ENCODE measurements at places on chromosomes 2 and 18.

DNA sequence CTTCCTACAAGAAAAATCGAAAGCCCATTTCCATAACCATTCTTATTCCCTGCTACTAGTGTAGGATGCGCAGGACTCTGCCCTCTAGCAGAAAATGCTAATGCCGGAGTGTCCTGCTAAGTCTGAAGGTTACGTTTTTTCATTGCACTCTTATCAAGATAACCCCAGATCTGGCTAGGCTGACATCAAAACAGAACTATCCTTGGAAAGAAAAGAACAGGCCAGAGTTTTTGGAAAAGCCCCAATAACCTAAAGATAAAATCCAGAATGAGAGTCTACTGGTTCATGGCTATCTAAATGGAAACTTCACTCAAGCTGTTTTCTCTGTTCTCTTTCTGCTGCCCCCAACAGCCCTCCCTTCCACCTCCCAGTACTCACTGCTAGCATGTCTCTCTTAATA lies 913 bp downstream of the RNF152 start:
- DNase-seq = no peak

- DNase-seq = no peak
These were observed 864 bp upstream of the MYL12A start for GRCh38 chr18:3246635-3247239.

- no peak for DNase-seq
These were observed 251.4 kb downstream of the TCF4 start for GRCh38 chr18:55336438-55337100.

- DNase-seq = no peak
These were observed 73.7 kb upstream of the TGFA start for GRCh38 chr2:70627211-70627898.

DNA sequence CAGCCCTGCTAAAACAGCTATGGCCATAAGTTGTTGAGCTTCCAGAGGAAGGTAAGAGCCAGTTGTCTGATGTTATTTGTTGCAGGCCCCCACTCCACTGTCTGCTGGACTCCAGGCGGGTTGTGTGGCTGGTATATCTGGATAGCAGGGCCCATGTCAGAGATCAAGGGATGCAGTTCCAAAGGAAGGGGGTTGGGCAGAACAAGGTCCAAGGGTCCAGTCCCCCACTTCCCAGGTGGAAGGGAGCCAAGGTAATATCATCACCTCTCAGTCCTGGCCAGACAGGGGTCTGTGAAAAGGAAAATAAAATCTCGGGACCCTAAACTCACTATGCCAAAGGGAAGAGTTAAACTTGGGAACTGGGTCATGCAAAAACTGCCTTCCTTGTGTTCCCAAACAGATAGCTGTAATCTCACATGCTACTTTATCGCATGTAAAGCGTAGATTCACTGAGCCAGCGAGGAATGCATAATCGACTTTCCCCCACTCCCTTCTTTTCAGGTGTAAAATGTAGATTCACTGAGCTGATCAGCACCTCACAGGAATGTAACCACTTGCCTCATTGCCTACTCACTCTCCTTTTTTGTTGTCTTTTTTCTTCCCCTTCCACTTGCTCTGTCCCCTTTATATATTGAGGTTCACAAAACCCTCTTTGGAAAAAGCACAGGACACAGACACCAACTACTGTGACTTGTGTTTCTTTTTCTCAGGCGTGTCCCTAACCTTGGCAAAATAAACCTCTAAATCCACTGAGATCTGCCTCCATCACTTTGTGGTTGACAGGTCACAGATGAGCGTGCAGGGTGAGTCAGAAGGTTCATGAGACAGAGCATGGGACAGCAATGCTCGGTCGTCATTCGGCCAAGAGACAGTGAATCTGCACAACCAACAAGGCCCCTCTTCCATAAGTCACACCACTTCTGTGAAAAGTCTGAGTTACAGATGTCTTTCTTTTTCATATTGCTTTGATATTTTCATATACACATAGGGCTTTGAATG lies 255.3 kb upstream of the SIX2 start:
- DNase-seq = no peak

DNA sequence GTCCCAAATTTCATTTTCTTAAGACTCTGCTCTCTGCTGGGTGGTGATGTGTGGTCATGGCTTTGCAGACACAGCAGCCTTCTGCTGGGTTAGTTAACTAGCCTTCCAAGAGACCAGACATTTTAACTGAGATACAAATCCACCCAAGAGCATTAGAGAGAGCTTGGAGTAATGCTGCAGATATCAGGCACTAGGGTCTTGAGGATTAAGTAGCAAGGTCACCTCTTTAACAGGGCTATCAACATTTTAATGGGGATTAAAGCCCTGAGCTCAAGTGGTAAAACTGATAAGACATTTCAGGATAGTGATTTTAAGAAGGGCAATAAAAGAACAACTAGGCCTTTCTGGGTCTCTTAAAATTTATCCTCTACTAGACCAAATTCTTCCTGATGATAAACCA lies 461.2 kb downstream of the MEIS1 start:
- DNase-seq = no peak

- no peak for DNase-seq
These were observed 149.1 kb downstream of the ZNF516 start for GRCh38 chr18:76345901-76346300.

DNA sequence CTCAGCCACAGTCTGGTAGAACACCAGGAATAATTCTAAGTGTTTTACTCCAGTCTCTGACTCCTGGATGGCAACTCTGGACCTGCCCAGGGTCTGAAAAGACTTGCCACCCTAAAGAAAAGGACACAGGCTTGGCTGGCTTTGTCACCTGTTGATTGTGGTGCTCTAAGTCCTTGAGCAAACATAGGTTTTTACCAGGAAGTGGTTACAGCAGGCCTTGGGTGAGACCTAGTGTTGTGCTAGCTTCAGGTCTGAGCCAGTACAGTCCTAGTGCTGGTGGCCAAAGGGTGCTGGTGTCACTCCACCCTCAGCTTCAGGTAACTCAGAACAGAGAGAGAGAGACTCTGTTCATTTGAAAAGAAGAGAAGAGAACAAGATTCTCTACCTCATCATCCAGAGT lies 1239.4 kb upstream of the CRIM1 start:
- DNase-seq = no peak

- DNase-seq = peak; percentile 52
These were observed 20.4 kb downstream of the TGFBRAP1 start for GRCh38 chr2:105309147-105309545.

DNA sequence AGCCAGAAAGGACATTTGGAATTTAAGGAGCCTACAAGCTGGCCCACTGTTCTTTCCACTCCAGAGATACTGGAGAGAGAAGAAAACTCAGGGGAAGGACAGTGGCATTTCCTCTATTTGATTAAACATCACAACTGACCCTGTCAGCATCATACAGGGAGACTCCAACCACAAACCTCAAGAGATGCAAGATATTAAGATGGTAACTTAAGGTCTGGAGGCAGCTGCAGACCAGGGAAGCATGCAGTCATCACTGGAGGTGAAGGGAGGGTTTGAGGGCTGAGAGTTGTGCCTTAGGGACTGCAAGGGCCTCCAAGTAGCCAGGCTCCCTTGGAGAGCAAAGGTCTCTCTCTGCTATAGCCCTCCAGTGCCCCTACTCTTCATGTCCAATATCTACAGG lies 67.4 kb downstream of the RNF152 start:
- DNase-seq = no peak

- DNase-seq = no peak
These were observed 193.3 kb downstream of the IKZF2 start for GRCh38 chr2:212958133-212958532.

DNA sequence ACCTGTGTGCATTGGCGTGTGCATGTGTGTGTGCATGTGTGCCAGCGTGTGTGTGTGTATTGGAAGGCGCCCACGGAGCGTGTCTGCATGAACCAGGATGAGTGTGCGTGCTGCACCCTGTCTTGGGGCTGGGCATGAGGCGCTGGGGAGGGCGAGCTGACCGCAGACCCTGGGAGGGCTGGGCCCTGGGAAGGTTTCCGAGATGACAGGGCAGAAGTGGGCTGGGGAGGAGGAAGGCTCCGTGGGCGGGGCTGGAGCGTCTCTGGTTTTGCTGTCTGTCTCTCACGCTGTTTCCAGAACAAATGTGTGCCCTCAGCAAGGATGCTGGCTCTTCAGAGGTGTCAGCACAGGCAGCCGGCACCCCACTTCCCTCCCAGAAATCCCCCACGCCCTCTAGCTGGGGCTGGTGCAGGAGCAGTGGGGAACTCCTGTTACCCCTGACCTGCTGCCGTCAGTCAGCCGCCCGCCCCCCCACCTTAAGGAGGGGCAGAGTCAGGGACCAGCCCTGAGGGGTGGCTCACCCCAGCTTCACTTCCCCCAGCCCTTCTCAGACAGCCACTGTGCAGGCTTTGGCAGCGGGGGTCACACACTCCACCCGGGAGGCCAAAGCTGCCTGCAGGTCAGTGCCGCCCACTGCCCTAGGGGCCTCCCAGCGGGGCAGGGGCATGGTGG lies at the start of gene GPR35:
GPR35 (plus strand) TSS at position 531 of the 672 bp plus-strand sequence. CDS start 4,473 bp downstream, outside the sequence.
- peak; percentile 97 for DNase-seq

- no peak for DNase-seq
These were observed 101.4 kb downstream of the NFATC1 start for GRCh38 chr18:79496978-79497637.

DNA sequence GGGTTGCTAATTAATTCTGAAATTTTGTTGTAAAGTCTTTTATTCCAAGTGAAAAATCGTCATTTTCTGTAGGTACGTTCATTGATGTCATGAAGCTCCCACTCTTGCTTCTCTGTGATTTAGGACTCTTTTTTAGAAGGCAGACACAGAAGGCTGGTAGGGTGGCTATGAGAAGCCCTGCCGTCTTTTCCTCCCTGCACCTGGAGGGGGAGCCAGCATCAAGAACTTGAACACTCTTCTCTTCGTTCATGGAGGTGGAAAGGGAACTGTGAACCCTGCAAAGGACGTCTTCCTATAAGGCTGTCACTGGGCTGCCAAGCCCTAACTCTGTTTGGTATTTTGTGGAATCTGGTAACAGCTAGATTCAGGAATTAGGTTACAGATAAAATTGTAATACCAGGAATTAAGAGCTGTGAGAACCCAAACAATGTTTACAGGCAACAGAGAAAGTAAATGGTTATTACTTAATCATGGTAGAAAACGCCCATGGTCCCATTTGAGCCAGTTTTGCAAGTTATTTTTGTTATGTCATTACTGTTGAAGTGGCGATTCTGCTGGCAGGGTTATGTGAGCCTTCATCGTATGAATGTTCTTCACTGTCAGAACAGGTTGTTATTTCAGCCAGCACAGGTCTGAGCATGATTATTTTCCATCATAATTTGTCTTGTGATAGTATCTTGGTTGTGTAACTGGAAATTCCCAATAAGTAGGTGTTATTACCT lies 112.2 kb downstream of the OSBPL6 start:
- no peak for DNase-seq

DNA sequence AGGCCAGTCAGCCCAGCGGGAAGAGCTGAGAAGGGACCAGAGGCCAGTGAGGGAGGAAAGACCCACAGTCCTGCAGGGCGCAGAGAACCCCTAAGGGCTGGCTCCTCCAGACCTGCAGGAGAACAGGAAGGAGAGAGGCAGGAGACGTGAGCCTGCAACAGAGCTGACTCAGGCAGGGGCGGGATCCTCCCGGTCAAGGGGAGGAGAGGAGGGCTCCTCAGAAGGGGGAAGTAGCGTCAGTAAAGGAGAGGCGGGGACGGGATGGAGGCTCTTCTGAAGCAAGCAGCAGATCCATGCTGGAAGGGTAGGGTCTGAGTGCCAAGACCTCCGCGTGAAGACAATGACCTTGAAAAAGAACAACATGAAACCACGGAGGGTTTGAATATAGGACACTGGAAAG lies 50.8 kb downstream of the TRABD2A start:
- DNase-seq = peak; percentile 84

GRCh38 chr18:12307701-12308385 lies at the start of gene TUBB6:
Gene TUBB6 (plus strand): TSS chr18:12308241. CDS start chr18:12308293, 52 bp downstream.
- DNase-seq = peak; percentile 23

GRCh38 chr18:57107140-57107832 lies 39.6 kb upstream of the BOD1L2 start:
- DNase-seq = no peak

- DNase-seq = no peak
These were observed 119.7 kb downstream of the PIK3C3 start for GRCh38 chr18:42074704-42075103.

- DNase-seq = no peak
These were observed 20.1 kb upstream of the TMEM87B start for GRCh38 chr2:112034924-112035323.

DNA sequence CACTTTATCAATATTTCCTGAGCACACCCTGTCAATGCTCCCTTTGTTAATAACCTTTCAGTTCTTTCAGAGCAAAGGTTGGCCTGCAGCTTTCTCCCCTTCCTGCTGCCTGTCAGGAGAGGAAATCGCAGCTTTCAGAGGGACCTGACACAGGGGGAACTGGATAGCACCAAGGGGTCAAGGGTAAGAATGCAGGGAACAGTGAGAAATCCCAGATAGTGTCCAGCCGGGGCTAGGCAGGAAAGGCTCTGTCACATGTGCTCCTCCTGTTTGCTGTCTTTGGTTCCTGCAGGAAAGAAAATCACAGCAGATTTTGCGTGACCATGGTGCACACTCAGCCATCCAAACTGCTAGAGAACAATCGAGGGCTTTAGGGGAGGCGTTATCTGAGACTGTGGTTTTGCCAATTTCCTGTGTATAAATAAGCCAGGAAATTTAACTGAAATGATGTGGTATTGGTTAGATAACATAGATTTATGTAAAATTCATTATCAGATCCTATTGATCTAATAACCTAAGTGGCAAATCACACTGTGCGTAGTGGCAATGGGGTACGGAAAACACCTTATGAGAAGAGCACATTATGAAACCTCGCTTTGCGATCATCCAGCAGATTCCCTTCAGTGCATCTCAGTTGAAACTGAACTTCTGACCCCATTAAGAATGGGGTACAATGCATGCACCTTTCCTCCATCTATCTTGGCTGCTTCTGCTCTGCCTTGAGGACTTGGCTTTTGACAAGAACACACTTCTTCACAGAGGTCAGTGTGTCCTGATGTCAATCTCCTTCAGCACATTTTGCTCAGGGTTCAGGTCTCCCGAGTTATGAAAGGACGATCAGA lies 178.0 kb downstream of the ICOS start:
- no peak for DNase-seq

DNA sequence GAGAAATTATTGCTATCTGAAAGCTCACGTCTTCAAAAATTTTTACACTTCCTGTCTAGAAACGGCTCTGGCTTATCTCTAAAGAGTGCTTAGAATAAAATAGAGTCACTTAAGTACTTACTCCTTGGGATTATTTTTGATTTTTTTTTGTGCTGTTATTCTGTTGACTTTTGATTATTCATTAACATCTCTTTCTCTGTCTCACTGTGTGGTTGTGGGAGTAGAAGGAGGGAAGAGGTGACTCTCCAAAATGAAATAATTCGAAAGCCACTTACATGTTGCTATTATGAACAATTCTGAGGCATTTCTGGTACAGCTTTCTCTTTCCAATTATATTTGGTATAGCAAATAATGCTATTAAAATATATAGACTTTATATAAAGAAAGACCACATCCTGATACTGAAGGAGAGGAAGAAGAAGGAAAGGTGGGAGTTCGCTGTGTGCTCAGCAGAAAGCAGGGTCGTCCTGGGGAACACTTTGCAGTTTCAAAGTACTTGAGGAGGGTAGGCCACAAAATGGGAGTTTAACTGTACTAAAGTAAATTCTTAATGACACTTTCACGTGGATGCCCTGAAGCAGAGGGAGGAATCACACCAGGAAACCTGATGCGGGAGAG lies 9.6 kb upstream of the MMADHC start:
- DNase-seq = no peak
